ENCODE measurements at places on chromosomes 3 and 15.
A peak's percentile ranks its signal among the peaks of the same experiment; 100 is the strongest.

DNA sequence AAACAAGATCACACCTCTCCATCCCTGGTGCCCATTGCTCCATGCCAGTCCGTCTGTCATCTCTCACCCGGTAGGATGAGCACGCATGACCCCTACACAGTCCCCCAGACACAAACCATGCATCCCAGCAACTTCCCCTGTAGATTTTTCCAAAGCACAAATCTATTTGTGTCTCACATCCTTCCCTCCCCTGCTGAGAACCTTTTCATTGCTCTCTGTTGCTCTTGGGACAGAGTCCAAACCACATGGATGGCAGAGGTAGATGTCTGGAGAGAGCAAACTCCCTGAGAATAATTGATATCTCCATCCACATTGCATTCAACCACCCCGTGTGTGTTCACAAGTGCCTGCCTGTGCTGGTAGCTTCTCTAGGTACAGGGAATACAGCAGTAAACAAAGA, 29.9 kb upstream of the LRTM1 start:
- no peaks in the 10 kb centered on the region for H3K36me3 ChIP-seq
- no peak overlapping the region for H3K27ac ChIP-seq
- no peaks in the 10 kb centered on the region for H3K4me1 ChIP-seq
- no peak overlapping the region for H3K4me3 ChIP-seq
- no peaks in the 10 kb centered on the region for H3K27me3 ChIP-seq
- DNase-seq, result no peak

DNA sequence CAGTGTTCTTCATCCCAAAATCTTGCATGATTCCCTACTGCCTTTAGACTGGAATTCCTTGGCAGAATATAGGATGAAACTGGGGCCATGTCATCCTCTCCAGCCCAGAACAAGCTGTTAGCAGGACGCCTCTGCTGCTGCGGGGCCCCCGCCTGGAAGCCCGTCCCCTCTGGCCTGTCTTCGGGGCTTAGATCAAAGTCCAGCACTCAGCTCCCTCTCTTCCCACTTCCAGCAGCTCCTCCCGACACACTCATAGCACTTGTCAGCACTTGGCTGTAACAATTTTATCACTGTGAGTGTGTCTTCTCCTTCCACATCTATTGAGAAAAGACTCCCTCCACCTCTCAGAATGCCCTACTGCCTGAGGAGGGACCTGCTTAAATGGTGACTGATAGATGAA, 112.0 kb upstream of the HACD2 start:
- no peaks in the 10 kb centered on the region for H3K4me1 ChIP-seq
- H3K4me3 ChIP-seq, result no peak overlapping the region
- H3K36me3 ChIP-seq, result no peaks in the 10 kb centered on the region
- DNase-seq, result no peak

DNA sequence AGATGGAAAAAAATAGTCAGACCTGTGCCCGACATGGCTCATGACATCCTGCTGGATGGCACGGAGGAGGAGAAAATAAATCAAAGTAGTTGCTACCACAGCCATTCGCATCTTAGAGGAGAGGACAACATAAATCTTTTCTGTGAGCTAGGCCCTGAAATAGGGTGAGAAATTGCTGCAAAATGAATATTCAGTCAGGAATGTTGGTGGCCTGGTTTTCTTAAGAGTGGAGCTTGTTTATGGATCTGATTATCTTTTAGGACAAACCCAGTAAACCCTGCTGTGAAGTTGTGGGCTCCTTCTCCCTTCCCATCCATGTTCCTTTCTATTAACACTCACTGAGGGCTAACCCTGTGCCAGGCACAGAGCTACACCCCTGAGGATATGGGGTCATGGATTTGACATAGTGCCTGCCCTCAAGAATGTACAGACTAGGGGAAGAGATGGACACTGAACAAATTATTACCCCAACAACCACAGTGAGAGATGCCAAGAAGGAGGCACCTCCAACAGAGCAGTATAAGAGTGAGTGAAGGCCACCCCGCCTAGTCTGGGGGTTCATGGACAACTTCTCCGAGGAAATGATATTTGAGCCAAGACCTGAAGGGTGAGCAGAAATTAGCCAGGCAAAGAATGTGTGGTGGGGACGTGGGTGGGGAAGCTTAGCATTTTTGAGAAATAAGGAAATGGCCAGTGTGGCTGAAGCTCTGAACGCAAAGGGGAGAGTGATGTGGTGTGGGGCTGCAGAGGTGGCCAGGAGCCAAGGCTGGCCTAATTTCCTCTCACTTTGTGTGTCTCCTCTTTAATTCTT, 68.9 kb upstream of the ARL8B start:
- no peak for DNase-seq
- H3K36me3 ChIP-seq, result no peaks in the 10 kb centered on the region
- H3K4me1 ChIP-seq, result no peaks in the 10 kb centered on the region
- no peaks in the 10 kb centered on the region for H3K27me3 ChIP-seq
- H3K27ac ChIP-seq, result no peak overlapping the region

DNA sequence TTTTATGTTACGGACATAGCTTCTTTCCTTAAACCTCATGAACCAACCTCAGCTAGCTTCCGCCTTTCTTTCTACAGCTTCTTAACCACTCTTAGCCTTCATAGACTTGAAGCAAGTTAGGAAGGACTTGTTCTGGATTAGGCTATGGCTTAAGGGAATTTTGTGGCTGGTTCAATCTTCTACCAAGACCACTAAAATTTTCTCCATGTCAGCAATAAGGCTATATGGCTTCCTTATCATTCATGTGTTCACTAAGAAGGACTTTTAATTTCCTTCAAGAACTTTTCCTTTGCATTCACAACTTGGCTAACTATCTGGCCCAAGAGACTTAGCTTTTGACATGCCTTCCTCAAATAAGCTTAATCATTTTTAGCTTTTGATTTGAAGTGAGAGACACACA, 24.5 kb downstream of the CCPG1 start:
- H3K4me1 ChIP-seq, result no peaks in the 10 kb centered on the region
- H3K27ac ChIP-seq, result no peak overlapping the region
- H3K27me3 ChIP-seq, result no peaks in the 10 kb centered on the region

DNA sequence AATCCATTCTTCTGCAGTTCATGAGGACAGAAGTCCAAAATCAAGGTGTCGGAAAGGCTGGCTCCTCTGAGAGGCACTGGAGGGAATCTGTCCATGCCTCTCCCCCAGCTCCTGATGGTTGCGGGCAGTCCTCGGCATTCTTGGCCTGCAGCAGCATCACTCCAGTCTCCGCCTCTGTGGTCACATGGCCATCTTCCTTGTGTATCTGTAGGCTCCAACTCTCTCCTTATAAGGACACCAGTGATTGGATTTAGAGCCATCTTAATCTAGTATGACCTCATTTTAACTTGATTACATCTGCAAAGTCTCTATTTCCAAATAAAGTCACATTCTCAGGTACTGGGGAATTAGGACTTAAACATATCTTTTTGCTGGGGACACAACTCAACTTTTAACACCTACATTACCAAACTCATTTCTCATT, 56.0 kb upstream of the FLNB start:
- H3K36me3 ChIP-seq, result no peaks in the 10 kb centered on the region
- H3K27ac ChIP-seq, result no peak overlapping the region
- DNase-seq, result no peak
- H3K4me1 ChIP-seq, result no peaks in the 10 kb centered on the region

DNA sequence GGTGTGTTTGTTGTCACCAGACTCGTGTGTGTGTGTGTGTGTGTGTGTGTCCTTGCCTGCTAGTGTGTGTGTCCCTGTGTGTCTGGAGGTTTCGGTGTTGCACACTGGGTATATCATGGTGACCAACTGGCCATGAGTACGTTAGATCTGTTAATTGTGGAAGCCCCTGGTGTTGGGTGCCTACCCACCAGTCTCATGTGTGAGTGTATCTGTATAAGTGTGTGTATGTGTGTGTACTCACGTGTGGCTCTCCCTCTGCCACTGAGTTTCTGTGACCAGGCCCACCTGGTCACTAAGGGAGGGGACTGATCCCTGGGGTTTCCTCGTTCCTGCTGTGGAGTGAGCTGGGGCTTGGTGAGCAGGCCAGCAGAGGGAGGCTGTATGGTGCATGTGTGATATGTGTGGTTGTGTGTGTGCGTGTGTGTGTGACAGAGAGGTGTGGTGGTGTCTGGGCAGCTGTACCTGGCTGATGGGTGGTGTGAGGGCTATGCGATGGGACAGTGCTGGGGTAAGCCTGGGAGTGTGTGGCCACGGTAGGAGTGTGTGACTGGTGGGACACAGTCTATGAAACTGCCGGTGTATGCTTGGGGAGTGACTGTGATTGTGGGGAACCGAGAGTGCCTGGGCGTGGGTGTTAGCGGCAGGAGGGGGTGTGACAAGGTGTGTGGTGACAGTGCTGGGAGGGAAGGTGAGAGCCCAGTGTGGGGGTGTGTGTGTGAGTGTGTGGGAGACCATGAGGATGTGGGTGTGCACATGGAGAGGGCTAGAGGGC, 1.8 kb downstream of the PRKCD start:
- peak overlapping the region; percentile 84 for H3K4me3 ChIP-seq
- no peaks in the 10 kb centered on the region for H3K27me3 ChIP-seq
- peaks cover 21% of the 10 kb centered on the region for H3K4me1 ChIP-seq
- DNase-seq, result peak; percentile 20
- peak overlapping the region; percentile 48 for H3K27ac ChIP-seq

- no peak for DNase-seq
- H3K4me1 ChIP-seq, result peaks cover 4% of the 10 kb centered on the region
- no peak overlapping the region for H3K27ac ChIP-seq
- H3K27me3 ChIP-seq, result no peaks in the 10 kb centered on the region
- H3K4me3 ChIP-seq, result no peak overlapping the region
Measured at GRCh38 chr3:113226491-113226890, 15.1 kb downstream of the BOC start.

DNA sequence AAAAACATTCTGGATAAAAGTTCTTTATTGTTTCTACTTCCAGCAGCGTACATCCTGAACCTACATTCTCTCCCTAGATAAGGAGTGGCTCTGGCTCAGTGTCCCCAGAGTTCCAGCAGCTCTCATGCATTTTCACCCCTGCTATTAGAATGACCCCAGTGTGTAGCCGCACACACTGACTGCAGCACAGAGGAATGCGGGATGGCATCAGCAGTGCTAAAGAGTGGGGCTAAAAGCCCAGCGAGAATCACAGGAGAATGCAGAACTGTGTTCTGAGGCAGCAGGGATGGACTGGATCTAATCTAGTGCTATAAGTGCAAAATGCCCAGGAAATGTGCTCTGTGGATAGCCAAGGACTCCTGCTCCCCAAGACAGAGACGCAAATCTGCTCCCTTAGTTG, 66.4 kb upstream of the TJP1 start:
- no peak overlapping the region for H3K27ac ChIP-seq
- H3K4me1 ChIP-seq, result no peaks in the 10 kb centered on the region
- no peak overlapping the region for H3K4me3 ChIP-seq
- no peaks in the 10 kb centered on the region for H3K27me3 ChIP-seq
- no peaks in the 10 kb centered on the region for H3K36me3 ChIP-seq

GRCh38 chr3:42844815-42845214, 30.9 kb downstream of the CYP8B1 start:
- H3K27ac ChIP-seq, result no peak overlapping the region
- H3K36me3 ChIP-seq, result no peaks in the 10 kb centered on the region
- DNase-seq, result no peak
- H3K4me3 ChIP-seq, result no peak overlapping the region

DNA sequence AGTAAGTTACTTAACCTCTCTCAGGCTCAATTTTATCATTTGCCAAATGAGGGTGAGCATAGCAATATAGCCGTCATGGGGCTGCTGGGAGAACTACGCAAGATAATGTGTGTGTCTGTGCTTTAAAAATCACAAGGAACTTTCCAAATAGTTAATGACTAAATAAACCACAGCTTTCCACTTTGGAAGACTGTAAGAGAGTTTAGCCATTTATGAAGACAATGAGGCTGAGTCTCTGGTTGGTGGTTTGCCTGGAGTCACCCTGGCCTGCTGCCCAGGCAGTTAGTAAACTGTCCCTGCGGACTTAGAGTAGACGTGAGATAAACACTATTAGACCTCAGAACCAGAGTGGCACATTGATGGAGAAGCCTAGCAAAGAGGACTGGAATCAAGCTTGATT, 357.7 kb downstream of the CLSTN2 start:
- no peak overlapping the region for H3K4me3 ChIP-seq
- no peaks in the 10 kb centered on the region for H3K4me1 ChIP-seq
- no peak for DNase-seq
- H3K36me3 ChIP-seq, result no peaks in the 10 kb centered on the region
- no peak overlapping the region for H3K27ac ChIP-seq
- no peaks in the 10 kb centered on the region for H3K27me3 ChIP-seq

GRCh38 chr3:59573911-59574310, 524.1 kb upstream of the CFAP20DC start:
- H3K4me3 ChIP-seq, result no peak overlapping the region
- no peaks in the 10 kb centered on the region for H3K4me1 ChIP-seq
- no peaks in the 10 kb centered on the region for H3K27me3 ChIP-seq
- no peaks in the 10 kb centered on the region for H3K36me3 ChIP-seq
- no peak overlapping the region for H3K27ac ChIP-seq

DNA sequence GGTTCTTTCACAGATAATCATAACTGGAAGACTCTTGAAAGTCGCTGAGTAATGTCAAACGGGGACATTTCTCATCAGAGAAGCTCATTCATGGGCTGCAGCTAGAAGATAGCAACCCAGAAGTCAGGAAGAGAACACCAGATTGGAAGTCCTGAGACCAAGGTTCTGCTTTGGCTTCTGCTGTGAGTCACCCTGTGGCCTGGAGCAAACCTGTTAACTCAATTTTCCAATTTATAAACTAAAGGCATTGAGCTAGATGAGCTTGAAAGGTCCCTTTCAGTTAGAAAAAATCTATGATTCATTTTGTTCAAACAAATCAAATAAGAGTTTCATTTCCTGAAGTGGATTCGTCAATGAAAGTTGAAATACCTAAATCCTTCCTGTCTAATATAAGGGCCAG, 402.2 kb downstream of the EPHB1 start:
- H3K27me3 ChIP-seq, result no peaks in the 10 kb centered on the region
- H3K4me3 ChIP-seq, result no peak overlapping the region
- H3K36me3 ChIP-seq, result no peaks in the 10 kb centered on the region
- no peak overlapping the region for H3K27ac ChIP-seq

DNA sequence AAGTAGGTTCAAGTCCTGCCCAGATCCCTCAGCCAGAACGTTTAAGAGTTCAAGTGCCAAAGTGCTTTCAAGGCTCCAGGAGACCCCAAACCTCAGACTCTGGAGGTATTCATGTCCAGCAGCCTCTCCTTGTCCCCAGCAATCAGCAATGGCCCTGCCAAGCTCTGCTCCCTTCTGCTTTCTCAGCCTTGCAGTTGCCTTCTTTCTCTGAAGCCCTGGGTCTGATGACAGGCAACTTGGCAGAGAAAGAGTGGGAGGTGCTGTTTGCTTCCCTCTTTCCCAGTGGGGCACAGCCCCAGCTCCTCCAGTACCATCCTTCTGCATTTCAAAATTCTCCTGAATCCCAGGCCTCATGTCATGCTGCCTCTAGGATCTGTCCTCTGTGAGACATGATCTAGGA, 40.2 kb downstream of the ATP2B2 start:
- H3K27me3 ChIP-seq, result no peaks in the 10 kb centered on the region
- H3K4me1 ChIP-seq, result no peaks in the 10 kb centered on the region
- no peaks in the 10 kb centered on the region for H3K36me3 ChIP-seq
- no peak overlapping the region for H3K4me3 ChIP-seq
- no peak overlapping the region for H3K27ac ChIP-seq
- no peak for DNase-seq

- no peak overlapping the region for H3K4me3 ChIP-seq
- DNase-seq, result no peak
- H3K36me3 ChIP-seq, result no peaks in the 10 kb centered on the region
- H3K4me1 ChIP-seq, result no peaks in the 10 kb centered on the region
- H3K27me3 ChIP-seq, result no peaks in the 10 kb centered on the region
- H3K27ac ChIP-seq, result no peak overlapping the region
Measured at GRCh38 chr3:189897406-189897805, 223.3 kb downstream of the P3H2 start.

GRCh38 chr15:47586653-47587224, 130.6 kb upstream of the SEMA6D start:
- no peak overlapping the region for H3K4me3 ChIP-seq
- no peaks in the 10 kb centered on the region for H3K36me3 ChIP-seq
- no peak overlapping the region for H3K27ac ChIP-seq
- no peaks in the 10 kb centered on the region for H3K27me3 ChIP-seq
